ENCODE measurements at places on chromosomes 7 and 10. TPM values are rescaled to one million over a fixed set of nuclear protein-coding genes. Genes with fewer than 3 reads are reported as not detected.

MRC1 gene
- 1.5 TPM for total RNA-seq

CASTOR2 gene
- total RNA-seq, result 3.1 TPM

DPYSL4 gene
- total RNA-seq, result 8.5 TPM

WASL gene
- total RNA-seq, result 11.8 TPM
